ENCODE measurements at places on chromosomes 16 and 17. TPM values are rescaled to one million over a fixed set of nuclear protein-coding genes. Genes with fewer than 3 reads are reported as not detected.

MYL11 gene
- 0.39 TPM for total RNA-seq

LITAFD gene
- total RNA-seq: not detected

KRTAP2-2 gene
- not detected for total RNA-seq

RAMP2 gene
- 1.1 TPM for total RNA-seq

TERF2IP gene
- 43.9 TPM for total RNA-seq

KCNG4 gene
- total RNA-seq: not detected

TBC1D3E gene
- total RNA-seq: not detected

ABCC6 gene
- total RNA-seq: 0.99 TPM

YBX2 gene
- 0.43 TPM for total RNA-seq

TTYH2 gene
- 1.7 TPM for total RNA-seq

BRICD5 gene
- total RNA-seq: 4.9 TPM

SCGB1C2 gene
- not detected for total RNA-seq

TAT gene
- total RNA-seq: 0.06 TPM

CNGB1 gene
- total RNA-seq: 0.06 TPM

CDH3 gene
- total RNA-seq: 0.31 TPM

MARVELD3 gene
- 0.24 TPM for total RNA-seq

TTLL6 gene
- 0.55 TPM for total RNA-seq

Measured in A549 treated with Hydrocortisone at 1 μM for 4 hours (cell line).